ENCODE measurements at places on chromosomes 5 and 9. TPM values are rescaled to one million over a fixed set of nuclear protein-coding genes. Genes with fewer than 3 reads are reported as not detected.

The BARHL1 gene
- polyA plus RNA-seq: not detected

The SPINK1 gene
- 2.6 TPM for polyA plus RNA-seq

The EIF4E1B gene
- polyA plus RNA-seq: not detected

The CDH6 gene
- 0.12 TPM for polyA plus RNA-seq

The CNTNAP3 gene
- 1.1 TPM for polyA plus RNA-seq

The CEL gene
- 1.3 TPM for polyA plus RNA-seq

The TNFSF8 gene
- not detected for polyA plus RNA-seq

The NR4A3 gene
- 0.87 TPM for polyA plus RNA-seq

The CEMIP2 gene
- polyA plus RNA-seq: 15.9 TPM

The SUB1 gene
- 415 TPM for polyA plus RNA-seq

The CATSPER3 gene
- polyA plus RNA-seq: 1.6 TPM

The CTXN3 gene
- not detected for polyA plus RNA-seq

The SPATA31E1 gene
- polyA plus RNA-seq: not detected

The NFX1 gene
- 29.9 TPM for polyA plus RNA-seq

The CDHR2 gene
- polyA plus RNA-seq: 0.59 TPM

The LCNL1 gene
- polyA plus RNA-seq: not detected

The ALDOB gene
- polyA plus RNA-seq: 0.10 TPM

The KIF4B gene
- 0.05 TPM for polyA plus RNA-seq

The TAF11L4 gene
- not detected for polyA plus RNA-seq

The TIMD4 gene
- not detected for polyA plus RNA-seq

The MEF2C gene
- polyA plus RNA-seq: 137 TPM

The SARDH gene
- 8.5 TPM for polyA plus RNA-seq

The NR6A1 gene
- polyA plus RNA-seq: 3.2 TPM

The CDH9 gene
- not detected for polyA plus RNA-seq

The TXNDC8 gene
- not detected for polyA plus RNA-seq

The HACD4 gene
- 0.29 TPM for polyA plus RNA-seq

The GDNF gene
- not detected for polyA plus RNA-seq

The GNAQ gene
- 32.4 TPM for polyA plus RNA-seq

The GRM6 gene
- not detected for polyA plus RNA-seq

All from cardiac muscle cell (in vitro differentiated cells and primary cell).